ENCODE measurements at places on chromosomes 6 and 20.

GRCh38 chr20:57665589-57665971 lies 44.2 kb downstream of the PMEPA1 start:
- H3K36me3 ChIP-seq: no peaks in the 10 kb centered on the region
- H3K27me3 ChIP-seq: no peaks in the 10 kb centered on the region
- H3K4me1 ChIP-seq: no peaks in the 10 kb centered on the region
- no peak for DNase-seq
- H3K27ac ChIP-seq: no peak overlapping the region

DNA sequence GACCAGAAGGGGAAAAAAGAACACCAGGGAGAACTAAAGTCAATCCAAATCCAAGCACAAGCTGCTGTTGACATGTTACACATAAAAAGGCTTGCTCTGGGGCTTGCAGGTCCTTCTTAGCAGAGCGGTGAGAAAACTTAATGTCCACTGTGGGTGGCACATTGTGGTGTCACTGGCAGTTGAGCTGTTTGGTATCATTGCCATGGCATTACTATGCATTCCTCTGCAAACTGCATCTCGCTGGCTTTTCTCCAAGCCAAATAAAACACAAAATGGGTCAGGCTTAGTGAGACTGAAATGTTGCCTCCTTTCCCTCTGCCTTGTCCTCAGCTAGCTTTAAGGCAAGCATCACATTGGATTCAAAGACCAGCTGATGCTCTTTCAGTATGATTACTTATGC lies 40.9 kb downstream of the LY86 start:
- peaks cover 17% of the 10 kb centered on the region for H3K27me3 ChIP-seq
- no peak for DNase-seq
- H3K36me3 ChIP-seq: no peaks in the 10 kb centered on the region
- H3K4me1 ChIP-seq: no peaks in the 10 kb centered on the region
- no peak overlapping the region for H3K4me3 ChIP-seq

DNA sequence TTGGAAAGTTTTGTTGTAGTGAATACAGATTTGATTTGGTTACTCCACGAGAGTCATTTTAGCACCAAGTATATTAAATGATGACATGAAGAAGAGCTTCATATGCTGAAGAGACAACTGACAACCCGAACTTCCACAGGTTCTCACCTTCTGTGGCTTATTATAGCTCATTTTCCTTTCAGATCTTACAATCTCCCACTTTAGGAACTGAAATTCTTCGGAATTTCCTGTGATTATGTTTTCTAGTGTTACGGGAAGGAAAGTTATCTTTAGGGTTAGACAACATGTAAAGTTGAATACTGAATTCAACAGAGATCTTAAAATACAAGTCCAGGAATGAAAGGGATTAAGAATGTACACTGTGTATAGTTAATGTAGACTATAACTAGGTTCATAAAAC lies 49.6 kb upstream of the TXNDC5 start:
- no peaks in the 10 kb centered on the region for H3K36me3 ChIP-seq
- no peak overlapping the region for H3K27ac ChIP-seq
- H3K4me1 ChIP-seq: no peaks in the 10 kb centered on the region
- no peak for DNase-seq

DNA sequence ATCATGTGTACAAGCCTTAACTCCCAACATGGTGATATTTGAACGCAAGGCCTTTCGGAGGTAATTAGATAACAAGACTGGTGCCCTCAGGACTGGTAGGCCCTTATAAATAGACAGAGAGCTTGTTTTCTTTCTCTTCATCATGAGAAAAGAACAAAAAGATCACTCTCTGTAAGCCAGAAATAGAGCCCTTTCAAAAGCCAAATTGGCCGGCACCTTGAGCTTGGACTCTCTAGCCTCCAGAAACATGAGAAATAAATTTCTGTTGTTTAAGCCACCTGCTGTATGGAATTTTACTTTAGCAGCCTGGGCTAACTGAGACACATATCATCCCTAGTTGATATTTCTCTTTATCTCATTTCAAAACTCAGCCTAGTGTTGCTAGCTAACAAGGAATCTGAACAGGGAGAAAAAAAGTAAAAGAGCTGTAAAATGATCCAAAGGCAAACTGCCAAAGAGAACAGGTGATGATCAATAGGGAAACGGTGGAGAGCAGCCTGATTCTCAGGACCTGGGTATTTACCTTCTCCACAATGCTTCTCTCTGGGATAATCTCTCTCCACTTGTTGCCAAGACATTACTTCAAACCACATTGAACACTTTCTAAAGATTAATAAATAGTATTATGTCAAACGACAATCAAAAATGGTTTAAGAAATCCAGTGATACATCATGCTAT lies 6.1 kb downstream of the COL21A1 start:
- peaks cover 23% of the 10 kb centered on the region for H3K4me1 ChIP-seq
- H3K36me3 ChIP-seq: no peaks in the 10 kb centered on the region
- no peak for DNase-seq
- H3K4me3 ChIP-seq: no peak overlapping the region
- peak overlapping the region; percentile 16 for H3K27ac ChIP-seq
- peaks cover 7% of the 10 kb centered on the region for H3K27me3 ChIP-seq

GRCh38 chr6:168640181-168640580 lies 199.2 kb downstream of the SMOC2 start:
- peaks cover 26% of the 10 kb centered on the region for H3K4me1 ChIP-seq
- no peak for DNase-seq
- H3K27me3 ChIP-seq: no peaks in the 10 kb centered on the region

GRCh38 chr6:164214066-164214465 lies 799.5 kb downstream of the QKI start:
- H3K4me3 ChIP-seq: no peak overlapping the region
- DNase-seq: no peak
- H3K36me3 ChIP-seq: no peaks in the 10 kb centered on the region
- H3K4me1 ChIP-seq: no peaks in the 10 kb centered on the region
- H3K27ac ChIP-seq: no peak overlapping the region

GRCh38 chr6:18920701-18921100 lies 533.6 kb downstream of the RNF144B start:
- no peaks in the 10 kb centered on the region for H3K27me3 ChIP-seq
- DNase-seq: no peak
- H3K27ac ChIP-seq: no peak overlapping the region
- no peak overlapping the region for H3K4me3 ChIP-seq

DNA sequence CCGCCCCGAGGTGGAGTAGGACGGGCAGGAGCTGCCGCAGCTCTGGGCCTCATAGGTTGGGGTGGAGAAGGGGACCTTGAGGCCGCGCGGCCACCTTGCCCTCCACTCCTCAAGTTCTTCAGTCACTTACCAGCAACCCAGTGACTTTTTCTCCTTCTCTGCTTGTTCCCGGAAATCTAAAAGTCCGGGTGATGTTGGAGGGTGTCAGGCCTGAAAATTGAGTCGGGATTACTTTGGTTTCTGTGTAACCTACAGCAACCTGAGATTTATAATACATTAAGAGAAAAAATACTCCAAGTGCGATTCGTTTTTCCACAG lies 338 bp downstream of the RWDD1 start:
- H3K27me3 ChIP-seq: peaks cover 4% of the 10 kb centered on the region
- H3K4me3 ChIP-seq: peak overlapping the region; percentile 92
- H3K27ac ChIP-seq: peak overlapping the region; percentile 99
- H3K36me3 ChIP-seq: peaks cover 4% of the 10 kb centered on the region

GRCh38 chr20:31740656-31741323 lies 1.7 kb downstream of the TPX2 start:
- H3K4me1 ChIP-seq: peaks cover 8% of the 10 kb centered on the region
- DNase-seq: no peak
- no peak overlapping the region for H3K27ac ChIP-seq
- no peaks in the 10 kb centered on the region for H3K27me3 ChIP-seq
- no peak overlapping the region for H3K4me3 ChIP-seq

GRCh38 chr6:12024699-12025434 lies 12.8 kb downstream of the HIVEP1 start:
- no peak for DNase-seq
- H3K4me1 ChIP-seq: peaks cover 9% of the 10 kb centered on the region
- peaks cover 37% of the 10 kb centered on the region for H3K36me3 ChIP-seq
- no peak overlapping the region for H3K27ac ChIP-seq
- no peaks in the 10 kb centered on the region for H3K27me3 ChIP-seq

- H3K36me3 ChIP-seq: no peaks in the 10 kb centered on the region
- peaks cover 7% of the 10 kb centered on the region for H3K4me1 ChIP-seq
- no peak overlapping the region for H3K4me3 ChIP-seq
- DNase-seq: no peak
Measured at GRCh38 chr6:3527651-3527977, 70.8 kb upstream of the SLC22A23 start.

GRCh38 chr20:20734475-20734948 lies 22.1 kb upstream of the RALGAPA2 start:
- H3K4me1 ChIP-seq: no peaks in the 10 kb centered on the region
- H3K4me3 ChIP-seq: no peak overlapping the region
- H3K27ac ChIP-seq: no peak overlapping the region
- DNase-seq: no peak
- no peaks in the 10 kb centered on the region for H3K36me3 ChIP-seq

GRCh38 chr20:563187-563586 lies 19.6 kb upstream of the CSNK2A1 start:
- DNase-seq: no peak
- H3K27ac ChIP-seq: no peak overlapping the region
- peaks cover 22% of the 10 kb centered on the region for H3K27me3 ChIP-seq

- peaks cover 82% of the 10 kb centered on the region for H3K27me3 ChIP-seq
- H3K4me3 ChIP-seq: peak overlapping the region; percentile 59
- peaks cover 12% of the 10 kb centered on the region for H3K4me1 ChIP-seq
- peak overlapping the region; percentile 65 for H3K27ac ChIP-seq
Measured at GRCh38 chr6:27672113-27672799, 199.4 kb upstream of the ZNF184 start.

GRCh38 chr20:58612121-58612691 lies 38.9 kb upstream of the STX16 start:
- no peak for DNase-seq
- H3K27me3 ChIP-seq: peaks cover 8% of the 10 kb centered on the region
- no peak overlapping the region for H3K27ac ChIP-seq
- H3K4me1 ChIP-seq: no peaks in the 10 kb centered on the region

DNA sequence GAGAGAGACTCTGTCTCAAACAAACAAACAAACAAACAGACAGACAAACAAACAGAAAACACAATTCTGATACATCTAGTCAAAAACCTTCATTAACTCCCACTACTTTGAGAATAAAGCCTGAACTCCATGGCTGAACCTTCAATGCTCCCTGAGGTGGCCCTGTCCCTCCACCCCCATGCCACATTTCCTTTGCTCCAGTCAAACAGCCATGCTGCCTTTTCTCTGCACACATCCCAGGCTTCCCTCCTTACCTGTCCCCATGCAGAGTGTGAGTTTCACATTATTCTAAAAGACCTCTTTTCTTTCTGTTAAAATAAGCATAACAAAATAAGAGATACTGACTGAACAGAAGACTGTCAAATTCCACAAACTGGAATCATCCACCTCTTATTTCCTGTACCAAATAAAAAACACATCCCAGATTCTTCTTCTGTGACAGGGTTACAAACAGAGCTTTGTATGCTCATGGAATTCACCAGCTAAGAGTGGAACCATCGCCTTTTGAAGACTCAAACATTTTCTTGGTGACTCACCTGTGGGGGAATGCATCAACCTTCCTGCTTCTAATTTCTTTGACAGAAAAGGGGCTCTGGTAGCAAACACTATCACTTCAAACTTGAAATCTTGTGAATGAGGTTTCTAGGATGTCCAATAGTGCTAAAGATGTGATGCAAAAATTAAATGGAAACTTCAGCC lies 71.0 kb upstream of the SLC22A16 start:
- no peaks in the 10 kb centered on the region for H3K4me1 ChIP-seq
- no peaks in the 10 kb centered on the region for H3K27me3 ChIP-seq
- H3K36me3 ChIP-seq: no peaks in the 10 kb centered on the region
- no peak overlapping the region for H3K27ac ChIP-seq
- no peak for DNase-seq
- H3K4me3 ChIP-seq: no peak overlapping the region

- H3K4me1 ChIP-seq: peaks cover 13% of the 10 kb centered on the region
- H3K4me3 ChIP-seq: no peak overlapping the region
- DNase-seq: no peak
- H3K36me3 ChIP-seq: no peaks in the 10 kb centered on the region
- H3K27ac ChIP-seq: no peak overlapping the region
Measured at GRCh38 chr6:11689847-11690246, 88.8 kb downstream of the ADTRP start.

GRCh38 chr6:95991906-95992305 lies 23.9 kb upstream of the FUT9 start:
- H3K27ac ChIP-seq: no peak overlapping the region
- H3K27me3 ChIP-seq: no peaks in the 10 kb centered on the region
- H3K4me1 ChIP-seq: peaks cover 1% of the 10 kb centered on the region
- H3K36me3 ChIP-seq: no peaks in the 10 kb centered on the region
- H3K4me3 ChIP-seq: no peak overlapping the region

GRCh38 chr20:48824830-48825565 lies 2.8 kb downstream of the PREX1 start:
- H3K4me1 ChIP-seq: peaks cover 3% of the 10 kb centered on the region
- H3K4me3 ChIP-seq: no peak overlapping the region
- H3K27ac ChIP-seq: no peak overlapping the region
- no peaks in the 10 kb centered on the region for H3K36me3 ChIP-seq
- DNase-seq: no peak

DNA sequence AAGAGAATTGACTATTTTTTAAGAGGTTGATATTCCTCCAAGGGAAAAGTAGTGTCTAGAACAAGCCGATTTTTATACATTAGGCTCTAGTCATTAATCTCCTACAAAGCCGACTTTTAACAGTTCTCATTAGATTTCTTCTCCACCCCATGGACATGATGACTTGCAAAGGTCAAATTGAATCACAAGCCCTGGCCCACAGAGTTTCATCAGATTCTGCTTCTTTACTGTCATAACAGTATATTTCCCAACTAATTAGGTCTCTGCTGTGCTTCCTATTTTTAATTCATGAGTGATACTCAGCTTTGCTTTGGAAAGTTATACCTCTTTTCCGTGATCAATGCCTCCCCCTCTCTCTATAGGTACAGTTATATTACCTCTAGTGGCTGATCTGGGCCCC lies 90.6 kb upstream of the ADGRB3 start:
- H3K27me3 ChIP-seq: no peaks in the 10 kb centered on the region
- H3K4me1 ChIP-seq: no peaks in the 10 kb centered on the region
- H3K36me3 ChIP-seq: no peaks in the 10 kb centered on the region
- no peak overlapping the region for H3K4me3 ChIP-seq

DNA sequence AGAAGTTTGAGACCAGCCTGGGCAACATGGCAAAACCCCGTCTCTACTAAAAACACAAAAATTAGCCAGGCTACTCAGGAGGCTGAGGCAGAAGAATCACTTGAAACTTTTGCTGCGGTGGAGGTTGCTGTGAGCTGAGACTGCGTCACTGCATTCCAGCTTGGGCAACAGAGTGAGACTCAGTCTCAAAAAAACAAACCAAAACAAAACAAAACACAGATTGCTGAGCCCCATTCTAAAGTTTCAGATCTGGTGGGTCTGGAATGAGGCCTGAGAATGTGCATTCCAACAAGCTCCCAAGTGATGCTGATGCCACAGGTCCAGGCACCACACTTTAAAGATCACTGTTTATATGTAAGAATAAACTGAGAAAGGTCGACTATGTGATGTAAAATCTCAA lies 24.9 kb upstream of the TMEM14A start:
- no peaks in the 10 kb centered on the region for H3K36me3 ChIP-seq
- no peak overlapping the region for H3K27ac ChIP-seq
- no peak for DNase-seq
- peaks cover 8% of the 10 kb centered on the region for H3K27me3 ChIP-seq

GRCh38 chr6:7580927-7581618 lies 8.9 kb upstream of the SNRNP48 start:
- no peak overlapping the region for H3K4me3 ChIP-seq
- peaks cover 39% of the 10 kb centered on the region for H3K36me3 ChIP-seq
- H3K4me1 ChIP-seq: no peaks in the 10 kb centered on the region

GRCh38 chr20:25020901-25021301 lies 28.4 kb upstream of the APMAP start:
- no peak overlapping the region for H3K4me3 ChIP-seq
- no peak overlapping the region for H3K27ac ChIP-seq
- DNase-seq: no peak
- H3K27me3 ChIP-seq: peaks cover 3% of the 10 kb centered on the region
- H3K36me3 ChIP-seq: no peaks in the 10 kb centered on the region
- peaks cover 26% of the 10 kb centered on the region for H3K4me1 ChIP-seq
